ENCODE measurements at places on chromosomes 12 and 14.

DNA sequence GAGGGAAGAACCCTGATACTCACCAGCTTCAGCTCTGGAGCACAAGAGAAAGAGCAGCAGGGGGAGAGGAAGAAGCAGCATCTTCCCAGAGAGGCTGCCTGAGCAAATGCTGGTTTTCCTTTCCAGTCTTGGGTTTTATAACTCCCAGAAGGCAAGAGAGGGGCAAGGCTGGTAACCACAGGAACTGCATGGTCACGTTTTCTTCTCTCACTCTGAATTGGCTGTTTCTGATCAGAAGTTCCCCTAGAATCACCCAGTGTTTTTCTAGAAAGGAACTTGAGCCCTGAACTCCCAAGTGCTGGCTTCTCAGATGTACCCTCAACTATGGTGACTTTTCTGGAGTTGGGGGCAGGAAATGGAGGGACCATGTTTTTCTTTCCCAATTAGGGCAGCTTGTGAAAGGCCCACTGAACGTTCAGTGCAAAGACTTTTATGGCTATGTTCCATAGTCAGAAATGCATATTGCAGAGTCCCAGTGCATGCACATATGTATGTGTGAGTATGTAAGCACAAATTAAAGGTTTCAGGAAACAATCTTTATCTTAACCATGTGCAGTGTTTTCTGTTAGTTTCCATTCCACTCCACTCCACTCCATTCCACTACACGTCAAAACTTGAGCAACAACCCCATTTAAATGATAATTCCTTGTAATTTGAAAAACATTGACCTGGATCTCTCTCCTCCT lies at the start of gene CMA1:
TSS of gene CMA1 (minus strand) at position 111 of the 686 bp plus-strand sequence. CDS start at position 81, 30 bp downstream.
- DNase-seq, result no peak

GRCh38 chr12:131088701-131089530 lies 135.2 kb downstream of the ADGRD1 start:
- no peak for DNase-seq

DNA sequence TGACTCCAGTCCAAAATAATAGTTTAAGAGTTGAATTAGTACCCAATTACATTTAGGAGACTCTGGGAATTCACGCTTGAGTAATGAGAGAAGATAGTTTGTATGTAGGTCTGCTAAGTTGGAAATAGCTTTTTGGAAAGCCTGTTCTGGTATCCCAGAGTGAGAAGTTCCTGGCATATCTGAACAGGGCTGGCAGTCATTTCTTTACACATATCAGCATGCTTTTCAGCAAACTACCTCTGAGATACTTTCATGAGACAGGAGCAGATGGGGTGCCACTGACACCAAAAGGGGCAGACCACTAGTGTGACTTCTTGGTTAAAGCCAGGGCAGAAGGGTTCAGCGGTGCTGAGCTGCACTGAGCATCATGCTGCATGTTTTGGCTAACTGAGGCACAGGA lies 45.1 kb upstream of the GRIP1 start:
- no peak for DNase-seq

- DNase-seq, result no peak
Measured at GRCh38 chr14:70340002-70340401, 19.5 kb downstream of the COX16 start.

Data from stimulated activated CD4-positive, alpha-beta T cell treated with anti-CD3 and anti-CD28 coated beads, Interleukin-15, amount 100 ng/mL, for 1 hour (primary cell).